ENCODE measurements at places on chromosomes 6 and 20.

GRCh38 chr20:58209652-58210397 is 18.6 kb downstream of the ANKRD60 start:
- peak; percentile 93 for DNase-seq

GRCh38 chr20:45969712-45970634 is 2.0 kb downstream of the ZNF335 start:
- peak; percentile 77 for DNase-seq

- DNase-seq = no peak
Measured at GRCh38 chr20:24810676-24811407, 138.2 kb upstream of the CST7 start.

GRCh38 chr6:3732345-3733141 is 19.0 kb downstream of the PXDC1 start:
- DNase-seq = no peak

DNA sequence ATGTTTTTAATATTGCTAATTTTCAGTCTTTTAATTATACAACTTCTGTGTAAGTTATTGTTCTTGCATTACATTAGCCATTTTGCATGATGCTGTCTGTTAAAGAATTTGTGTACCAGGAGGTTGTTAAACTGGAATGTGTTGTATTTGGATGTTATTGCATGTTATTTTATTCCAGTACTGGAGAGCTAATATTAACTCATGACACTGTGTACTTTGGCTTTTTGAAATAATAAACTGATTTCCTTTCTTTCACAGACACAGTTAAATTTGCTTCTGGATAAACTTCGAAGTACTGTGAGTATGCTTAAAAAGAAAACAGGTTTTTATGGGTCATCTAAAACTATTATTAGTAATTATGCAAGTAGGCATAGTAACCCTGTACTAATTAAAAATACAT is 121.3 kb downstream of the MYO6 start:
- DNase-seq = no peak

All from RWPE2 (cell line).